SHP77 (cell line): ENCODE measurements at places on chromosomes 5 and 9.

DNA sequence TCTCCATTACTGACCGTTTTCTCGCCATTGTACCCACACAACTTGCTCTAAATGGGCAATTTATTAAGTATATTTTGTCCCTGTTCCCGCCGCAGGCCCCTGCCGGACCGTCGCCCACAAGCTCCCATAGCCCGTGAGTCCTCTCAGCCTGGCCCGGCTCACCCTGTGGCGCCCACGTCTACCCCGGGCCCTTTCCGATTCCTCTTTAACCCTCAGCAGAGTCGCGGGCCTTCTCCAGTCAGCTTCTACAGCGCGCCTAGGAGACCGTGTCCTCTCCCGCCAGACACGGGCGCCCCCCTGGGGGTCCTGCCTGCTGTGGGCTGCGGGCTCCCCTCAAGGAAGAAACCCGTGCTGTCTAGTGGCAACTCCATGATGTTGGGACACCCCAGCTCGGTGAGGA, 57.8 kb upstream of the SPATA31E1 start:
- no peak for DNase-seq

GRCh38 chr9:135514342-135515082, 6.7 kb upstream of the LCN1 start:
- no peak for DNase-seq

- no peak for DNase-seq
These were observed 295.1 kb downstream of the BNC2 start for GRCh38 chr9:16575142-16575985.

DNA sequence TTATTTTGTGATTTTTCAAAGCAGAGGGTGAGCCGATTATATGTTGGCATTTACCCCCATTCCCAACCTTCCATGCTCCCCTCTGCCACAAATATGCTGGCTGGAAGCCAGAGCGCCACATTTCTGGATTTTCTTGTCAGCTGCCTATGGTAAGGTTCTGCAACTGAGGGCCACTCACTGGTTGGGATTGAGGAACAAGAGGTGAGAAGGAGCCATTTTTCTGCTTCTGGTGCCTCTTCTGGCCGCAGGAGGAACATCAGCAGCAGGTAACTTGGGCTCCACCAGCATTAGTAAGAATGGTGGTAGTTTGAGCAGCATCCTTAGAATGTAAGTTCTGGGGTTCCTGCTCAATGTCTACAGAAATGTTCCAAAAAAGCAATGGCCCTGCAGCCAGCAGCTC, 159.5 kb upstream of the MAST4 start:
- no peak for DNase-seq

- no peak for DNase-seq
These were observed 5.7 kb upstream of the STING1 start for GRCh38 chr5:139488260-139488659.

GRCh38 chr5:94700592-94700991, 82.1 kb downstream of the SLF1 start:
- DNase-seq = no peak

- no peak for DNase-seq
These were observed 35.2 kb upstream of the CDC42SE2 start for GRCh38 chr5:131228646-131229045.

GRCh38 chr5:42621242-42621641, 135.4 kb upstream of the CCDC152 start:
- no peak for DNase-seq

DNA sequence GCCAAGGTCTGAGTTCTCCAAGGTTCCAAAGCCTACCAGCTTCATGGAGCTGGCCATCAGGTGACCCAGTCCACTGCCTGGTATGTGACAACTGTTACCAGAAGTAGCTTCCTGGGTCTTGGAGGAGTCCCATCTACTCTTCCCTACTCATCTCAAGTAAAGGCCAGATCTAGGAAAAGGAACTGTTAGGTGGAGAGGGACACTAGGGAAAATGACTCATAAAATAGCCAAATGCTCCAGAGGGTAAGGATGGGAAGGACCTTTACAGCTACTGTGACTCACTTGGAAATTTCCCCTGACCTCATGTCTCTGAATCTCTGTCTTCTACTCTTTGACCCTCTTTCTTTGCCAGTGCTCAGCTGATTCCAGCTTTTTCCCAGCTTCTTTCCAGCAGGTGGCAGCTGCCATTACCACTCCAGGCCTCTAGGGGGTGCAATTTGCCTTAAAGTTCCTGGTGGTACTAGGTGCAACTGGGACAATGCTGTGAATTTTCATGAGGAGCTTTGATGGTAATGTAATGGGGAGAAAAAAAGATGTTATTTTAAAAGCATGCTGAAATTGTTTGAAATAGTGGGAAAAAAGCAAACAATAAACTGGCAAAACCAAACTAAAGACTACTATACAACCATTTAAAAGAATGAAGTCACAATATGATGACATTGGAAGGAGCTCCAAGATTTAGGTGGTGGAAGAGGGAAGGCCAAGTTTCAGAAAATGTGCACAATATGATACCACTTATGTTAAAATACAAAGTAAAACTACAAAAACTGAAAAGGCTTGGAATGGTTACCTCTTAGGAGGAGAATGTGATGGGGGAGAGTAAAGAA, 27.1 kb upstream of the MYORG start:
- DNase-seq = peak; percentile 19

DNA sequence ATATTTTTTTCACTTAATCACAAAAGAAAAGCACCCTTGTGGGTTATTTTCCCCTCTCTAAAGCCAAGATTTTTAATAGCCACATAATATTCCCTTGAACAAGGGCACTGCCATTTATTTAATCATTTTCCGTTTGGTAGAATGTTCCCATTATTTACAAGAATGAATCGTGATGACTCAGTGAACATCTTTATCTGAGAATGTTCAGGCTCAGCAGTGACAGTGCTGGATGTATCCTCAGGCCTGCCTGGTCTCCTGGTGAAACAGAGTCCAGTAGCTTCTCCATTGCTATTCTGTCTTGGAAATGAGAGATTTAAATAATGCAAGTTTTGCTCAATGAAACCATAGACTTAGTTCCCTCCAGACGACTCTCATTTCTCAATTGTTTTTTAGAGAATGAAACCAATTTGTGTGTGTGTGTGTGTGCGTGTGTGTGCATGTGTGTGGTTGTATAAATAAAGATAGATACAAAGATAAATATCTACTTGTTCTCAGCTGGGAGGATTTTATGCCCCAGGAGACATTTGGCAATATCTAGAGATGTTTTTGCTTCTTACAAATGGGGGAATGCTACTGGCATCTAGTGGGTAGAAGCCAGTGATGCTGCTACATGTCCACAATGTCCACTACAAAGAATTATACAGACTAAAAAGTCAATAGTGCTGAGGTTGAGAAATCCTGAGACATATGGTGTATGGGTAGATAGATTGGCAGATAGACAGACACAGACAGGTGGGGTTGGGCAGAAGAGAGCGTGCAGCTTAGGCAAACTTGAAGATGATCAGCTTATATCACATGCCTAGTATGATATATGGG, 55.0 kb downstream of the PAPPA start:
- no peak for DNase-seq

- no peak for DNase-seq
These were observed 167.2 kb downstream of the C9orf152 start for GRCh38 chr9:110040788-110041187.

DNA sequence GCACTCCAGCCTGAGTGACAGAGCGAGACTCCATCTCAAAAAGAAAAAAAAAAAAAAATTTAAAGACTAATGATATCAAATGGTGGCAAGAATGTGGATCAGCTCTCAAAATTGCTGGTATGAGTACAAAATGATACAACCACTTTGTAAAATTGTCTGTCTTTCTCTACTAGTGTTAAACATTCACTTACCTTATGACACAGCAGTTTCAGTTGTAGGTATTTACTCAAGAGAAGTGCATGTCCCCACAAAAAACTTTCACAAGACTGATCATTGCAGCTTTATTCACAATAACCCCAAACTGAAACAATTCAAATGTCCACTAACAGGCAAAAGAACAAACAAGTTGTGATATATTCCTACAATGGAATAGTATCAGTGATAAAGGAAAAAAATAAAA, 14.7 kb upstream of the CETN3 start:
- no peak for DNase-seq

DNA sequence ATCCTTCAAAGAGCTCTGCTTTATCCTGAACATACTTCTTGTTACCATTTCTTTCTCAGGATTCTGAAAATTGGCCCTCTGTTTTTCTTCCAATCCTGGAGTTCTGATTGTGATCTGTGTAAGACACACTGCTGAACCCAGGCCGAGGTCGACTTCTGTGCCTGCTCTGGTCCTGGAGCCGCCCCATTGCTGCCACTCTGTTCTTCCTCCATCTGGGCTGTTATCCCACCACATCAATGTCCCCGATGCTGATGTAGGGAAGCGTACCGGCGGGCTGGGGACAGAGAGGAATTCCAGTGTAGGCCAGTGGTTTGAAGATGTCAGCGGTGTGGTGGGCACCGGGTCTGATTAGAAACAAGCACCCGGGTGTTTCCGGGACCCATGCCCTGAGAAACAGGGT, 102.5 kb downstream of the LIFR start:
- DNase-seq = no peak

DNA sequence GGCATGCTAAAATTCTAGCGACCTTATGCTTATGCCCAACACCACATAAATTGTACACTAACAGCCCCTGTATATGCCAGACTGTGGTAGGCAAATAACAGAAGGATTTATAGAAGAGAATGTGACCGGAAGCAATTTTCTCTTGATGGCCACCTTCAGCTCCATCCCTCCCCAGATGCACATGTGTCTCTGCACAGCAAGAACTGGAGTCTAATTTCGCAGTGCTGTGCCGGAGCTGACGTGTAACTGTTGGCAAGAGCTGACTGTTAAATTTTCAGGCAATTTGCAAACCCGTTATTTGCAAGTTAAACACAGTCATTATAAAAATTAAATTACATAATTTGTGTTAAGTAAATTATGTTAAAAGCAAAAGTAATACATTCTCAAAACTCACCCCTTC, 48.4 kb downstream of the PCA3 start:
- DNase-seq = no peak

DNA sequence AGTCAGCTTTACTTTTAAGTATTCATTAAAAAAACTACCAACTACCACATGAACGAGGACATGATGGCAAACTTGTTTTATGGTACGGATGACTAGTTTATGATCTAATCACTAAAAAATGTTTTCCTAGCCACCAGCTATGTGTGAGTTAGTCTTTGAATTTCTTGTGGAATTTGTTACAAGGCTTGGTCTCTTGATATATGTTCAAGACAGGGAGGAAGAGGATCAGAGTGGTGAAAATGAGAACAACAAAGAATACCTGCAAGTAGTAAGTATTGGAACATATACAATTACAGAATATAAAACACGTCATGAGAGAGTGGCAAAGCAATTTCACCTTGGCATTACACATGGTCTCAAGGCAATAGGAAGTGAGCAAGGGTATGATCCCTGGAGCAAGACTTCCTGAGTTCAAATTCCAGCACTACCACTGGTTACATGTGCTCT, 548.6 kb upstream of the TLE4 start:
- DNase-seq = no peak

- no peak for DNase-seq
These were observed 9.9 kb upstream of the PCSK5 start for GRCh38 chr9:75880618-75881017.

GRCh38 chr9:81562231-81563019, 126.9 kb downstream of the TLE1 start:
- no peak for DNase-seq

DNA sequence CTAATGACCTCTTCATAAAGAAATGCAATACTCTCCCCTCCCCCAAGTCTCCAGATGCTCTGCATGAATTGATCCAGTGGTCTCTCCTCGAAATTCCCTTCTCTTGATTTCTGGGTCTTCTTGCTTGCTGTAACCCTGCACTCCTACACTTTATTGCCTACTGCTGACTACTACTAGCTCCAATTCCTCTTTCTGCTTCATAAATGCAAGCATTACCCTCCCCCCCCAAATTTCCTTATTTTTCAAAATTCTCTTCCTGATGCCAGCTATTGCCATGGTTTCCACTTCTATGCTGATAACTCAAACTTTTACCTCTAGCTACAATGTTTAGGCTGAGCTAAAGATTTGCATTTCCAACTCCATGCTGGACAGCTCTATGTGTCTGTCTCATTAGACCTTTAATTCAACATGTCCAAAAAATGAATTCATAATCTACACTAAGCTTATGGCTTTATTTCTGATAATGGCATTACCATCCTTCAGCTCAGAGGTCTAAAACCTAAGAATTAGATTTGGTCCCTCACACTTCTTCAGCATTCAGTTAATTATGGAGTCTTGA, 1.4 kb downstream of the ZBTB26 start:
- DNase-seq = no peak

DNA sequence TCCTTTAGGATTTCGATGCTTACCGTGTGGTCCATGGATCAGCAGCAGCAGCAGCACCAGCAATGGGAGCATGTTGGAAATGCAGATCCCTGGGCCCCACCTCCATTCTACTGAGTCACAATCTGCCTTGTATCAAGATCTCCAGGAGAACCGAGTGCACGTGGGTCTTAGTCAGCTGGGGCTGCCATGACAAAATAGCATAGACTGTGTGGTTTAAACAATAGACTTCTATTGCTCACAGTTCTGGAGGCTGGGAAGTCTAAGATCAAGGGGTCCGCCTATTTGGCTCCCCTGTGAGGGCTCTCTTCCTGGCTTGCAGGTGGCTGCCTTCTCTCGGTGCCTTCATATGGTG, 1.3 kb upstream of the PROP1 start:
- DNase-seq = no peak

DNA sequence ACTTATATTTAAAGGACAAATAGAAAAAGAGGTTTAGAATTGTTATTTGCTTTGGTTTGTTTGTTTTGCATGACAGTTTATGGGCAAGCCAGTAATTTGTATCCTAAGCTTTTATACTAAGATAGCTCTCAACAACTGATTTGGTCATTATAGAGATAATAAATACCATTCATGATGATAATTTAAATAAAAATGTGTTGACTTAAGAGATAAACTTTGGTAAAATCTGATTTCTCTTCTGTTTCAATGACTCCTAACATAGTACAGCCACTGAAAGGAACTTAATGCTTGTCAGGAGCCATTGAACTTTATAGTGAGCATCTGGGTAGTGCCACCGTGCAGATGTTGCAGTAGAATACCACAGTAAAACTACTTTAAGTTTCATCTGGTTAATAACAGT, 160.7 kb upstream of the ACOT12 start:
- DNase-seq = no peak

DNA sequence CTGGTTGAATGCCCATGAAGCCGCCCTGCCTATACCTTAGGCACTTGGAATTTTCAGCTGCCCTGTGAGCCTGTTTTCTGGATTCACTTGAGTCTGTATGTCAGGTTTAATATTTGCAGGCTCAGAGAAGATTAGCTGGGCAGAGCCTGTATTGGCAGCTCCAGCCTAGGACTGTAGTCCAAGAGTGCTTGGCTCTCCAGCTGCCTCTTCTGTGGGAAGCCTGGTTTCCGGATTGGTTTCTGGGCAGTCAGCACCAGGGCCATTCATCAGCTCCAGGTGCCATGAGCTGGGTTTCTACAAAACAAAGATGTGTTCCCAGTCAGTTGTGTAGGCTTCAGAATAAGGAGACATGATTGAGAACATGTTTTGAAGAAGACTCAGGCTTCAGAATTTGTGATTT, 90.1 kb downstream of the ARHGAP26 start:
- DNase-seq = peak; percentile 27
